GM04503 (cell line): ENCODE measurements at places on chromosomes 2 and 18.

DNA sequence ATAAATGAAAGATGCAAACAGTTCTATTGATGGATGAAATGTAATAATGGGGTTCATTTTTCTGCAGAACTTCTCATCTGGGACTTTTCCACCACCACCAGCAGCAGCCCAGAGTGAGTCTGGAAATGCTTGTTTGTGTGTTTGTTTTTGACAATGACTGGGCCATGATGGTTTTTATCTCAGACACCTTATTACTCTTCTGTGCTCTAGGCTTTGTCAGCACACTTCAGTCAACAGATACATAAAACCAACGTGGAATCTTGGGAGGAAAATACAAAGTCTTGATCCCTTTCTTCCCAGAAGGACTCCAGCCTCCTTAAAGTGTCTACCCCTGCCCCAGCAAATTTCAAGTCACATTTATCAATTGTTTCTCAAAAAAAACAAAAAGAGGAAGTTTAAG, 134.0 kb downstream of the MREG start:
- no peak for DNase-seq

- no peak for DNase-seq
These were observed 33.6 kb upstream of the MGAT4A start for GRCh38 chr2:98764499-98764898.

DNA sequence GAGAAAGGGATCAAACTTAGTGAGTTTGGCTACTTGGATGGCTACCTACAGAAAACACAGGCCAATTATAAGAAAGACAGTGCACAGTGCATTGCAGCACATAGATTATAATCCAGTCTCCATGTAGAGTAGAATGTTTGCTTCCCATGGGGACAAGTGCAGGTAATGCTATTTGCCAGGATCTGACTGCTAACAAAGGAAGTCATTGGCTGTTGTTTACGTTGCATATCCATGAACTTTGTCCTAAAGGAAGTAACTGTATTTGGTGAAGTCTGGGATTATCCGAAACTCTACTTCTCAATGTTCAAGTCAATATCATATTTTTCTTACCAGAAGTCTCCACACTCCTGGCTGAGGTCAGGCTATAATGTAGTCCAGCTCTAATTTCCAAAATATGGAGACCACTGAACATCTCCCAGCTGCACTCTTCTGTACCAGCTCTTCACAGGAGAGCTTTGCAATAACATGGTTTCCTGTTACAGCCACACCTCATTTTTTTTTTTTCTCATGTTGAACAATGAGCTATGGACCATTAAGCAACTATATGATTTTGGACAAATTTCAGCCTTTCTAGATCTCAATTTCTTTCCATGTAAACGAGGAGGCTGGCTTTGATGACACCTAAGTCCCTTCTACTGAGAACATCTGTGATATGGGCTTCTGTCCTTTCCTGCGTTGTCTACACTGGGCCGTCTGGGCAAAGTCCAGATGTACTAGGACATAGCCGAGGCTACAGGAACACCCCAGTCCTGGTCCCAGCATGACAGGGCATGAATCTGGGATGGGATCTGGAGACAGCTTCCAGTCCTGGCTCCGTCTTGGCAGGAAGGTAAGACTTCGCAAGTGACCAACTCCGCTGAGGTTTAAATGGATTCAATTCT, 154.8 kb downstream of the LAMA1 start:
- DNase-seq: no peak

- no peak for DNase-seq
These were observed 230.4 kb downstream of the SP3 start for GRCh38 chr2:173734797-173735196.

- DNase-seq: no peak
These were observed 17.4 kb downstream of the LRP2 start for GRCh38 chr2:169344736-169345485.

DNA sequence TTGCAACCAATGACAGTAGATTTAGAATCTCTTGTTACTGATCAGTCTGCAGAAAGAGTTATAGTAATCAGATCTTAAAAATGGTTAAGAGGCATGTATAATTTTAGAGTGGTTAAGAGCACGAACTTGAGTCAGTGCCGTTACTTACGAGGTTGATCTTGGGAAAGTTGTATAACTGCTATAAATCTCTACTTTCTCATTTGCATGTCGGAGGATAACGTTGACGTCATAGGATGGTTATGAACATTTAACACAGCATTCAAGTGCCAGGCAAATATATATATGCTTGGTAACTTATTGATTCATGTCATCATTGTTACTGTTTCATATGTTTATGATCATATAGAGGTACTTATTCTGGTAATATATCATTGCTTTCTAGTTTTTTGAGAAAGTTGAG, 146.2 kb downstream of the ARHGAP28 start:
- DNase-seq: no peak

DNA sequence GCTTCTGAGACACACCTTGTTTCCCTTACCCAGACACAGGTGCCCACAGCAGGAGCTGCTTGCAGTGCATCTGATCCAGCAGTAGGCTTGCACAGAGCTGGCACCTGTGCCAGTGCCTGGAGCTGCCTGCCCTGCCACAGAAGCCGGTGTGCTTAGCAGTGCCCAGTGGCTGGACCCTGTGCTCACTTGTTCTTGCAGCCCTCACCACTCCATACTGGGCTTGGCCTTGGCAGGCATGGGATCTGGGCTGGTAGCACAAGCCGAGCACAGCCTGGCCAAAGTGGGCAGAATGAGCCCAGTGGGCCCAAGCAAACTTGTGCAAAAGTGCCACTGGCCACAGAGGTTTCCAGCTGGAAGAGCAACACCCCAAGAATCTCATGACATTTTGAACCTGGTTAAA, 1950.4 kb downstream of the SUCLG1 start:
- DNase-seq: no peak

DNA sequence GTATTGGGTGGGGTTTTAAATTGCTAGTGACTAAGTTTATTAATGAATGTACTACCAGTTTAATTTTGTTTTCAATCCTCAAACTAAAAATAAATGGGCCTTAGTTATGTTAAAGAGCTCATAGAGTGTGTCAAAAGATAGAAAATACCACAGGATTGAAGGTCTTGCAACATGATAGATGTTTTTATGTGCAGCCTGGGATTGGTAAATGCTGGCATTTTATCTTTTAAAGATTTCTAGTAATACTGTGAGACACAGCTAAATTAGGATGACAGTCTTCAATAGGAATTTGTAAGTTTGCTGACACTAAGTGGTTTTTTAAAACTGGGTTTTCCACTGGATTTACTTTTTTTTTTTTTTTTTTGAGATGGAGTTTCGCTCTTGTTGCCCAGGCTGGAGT, 122.3 kb downstream of the HAUS1 start:
- peak; percentile 65 for DNase-seq

DNA sequence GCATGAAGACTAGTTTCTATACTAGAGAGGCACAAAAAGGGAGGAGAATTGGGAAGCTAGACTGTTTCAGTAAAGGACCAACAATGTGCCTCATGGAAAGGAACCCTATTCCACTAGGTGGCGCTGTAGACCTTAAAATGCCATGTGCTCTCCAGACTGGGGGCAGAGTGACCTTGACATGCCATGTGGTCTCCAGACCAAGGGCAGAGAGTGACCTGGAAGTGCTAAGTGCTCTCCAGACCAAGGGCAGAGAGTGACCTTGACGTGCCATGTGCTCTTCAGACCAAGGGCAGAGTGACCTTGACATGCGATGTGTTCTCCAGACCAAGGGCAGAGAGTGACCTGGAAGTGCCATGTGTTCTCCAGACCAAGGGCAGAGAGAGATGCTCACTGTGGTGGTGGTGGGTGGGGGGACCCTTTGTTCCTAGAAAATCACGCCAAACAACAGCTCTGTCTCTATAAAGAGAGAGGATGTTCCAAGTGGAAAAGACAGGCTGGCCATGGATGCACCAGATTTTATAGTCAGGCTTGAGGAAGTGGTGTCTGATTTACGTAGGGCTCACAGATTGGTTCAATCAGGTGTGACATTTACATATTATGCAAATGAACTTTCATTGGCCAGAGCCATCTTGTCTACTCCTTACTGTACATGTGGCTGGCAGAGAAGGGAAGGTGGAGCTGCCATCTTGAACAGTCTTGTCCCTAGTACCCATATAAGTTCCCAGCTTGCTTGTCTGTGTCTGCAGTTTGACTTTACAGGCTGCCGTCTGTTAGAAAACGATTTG, 344.0 kb upstream of the DDX18 start:
- DNase-seq: no peak

DNA sequence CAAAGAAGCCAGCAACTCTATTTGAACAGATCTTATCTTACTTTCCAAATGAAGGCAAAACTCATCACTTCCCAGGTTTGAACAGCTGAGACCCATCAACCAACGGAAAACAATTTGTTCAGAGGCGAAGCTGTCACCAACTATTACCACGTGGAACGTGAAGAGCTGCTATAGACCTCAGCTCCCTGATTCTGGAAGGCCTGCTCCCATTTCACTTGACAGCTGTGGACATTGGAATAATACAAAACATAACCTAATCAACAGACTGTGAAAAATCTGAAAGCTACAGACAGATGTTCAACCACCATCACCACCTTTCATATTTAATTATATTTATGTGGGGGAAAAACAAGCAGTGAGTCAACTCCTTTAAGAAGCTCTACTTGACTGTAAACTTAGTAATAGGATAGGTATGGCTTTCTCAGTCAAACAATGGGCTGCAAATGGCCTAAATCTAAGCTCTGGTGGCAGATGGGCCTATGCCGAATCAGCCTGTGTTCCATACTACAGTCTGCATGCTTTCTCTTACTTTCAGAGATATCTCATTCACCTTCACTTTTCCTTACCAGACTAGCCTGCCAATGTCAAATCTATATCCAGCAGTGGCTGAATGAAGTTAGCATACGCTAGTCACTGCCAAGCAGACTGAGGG, 896.4 kb downstream of the TDRD15 start:
- DNase-seq: no peak

- no peak for DNase-seq
These were observed 203.1 kb downstream of the KLHL29 start for GRCh38 chr2:23588106-23588505.

GRCh38 chr2:3460831-3461800, 58.2 kb downstream of the ADI1 start:
- DNase-seq: no peak

GRCh38 chr18:58135701-58136331, 91.8 kb downstream of the NEDD4L start:
- peak; percentile 21 for DNase-seq

GRCh38 chr2:179096090-179096489, 46.2 kb upstream of the CCDC141 start:
- DNase-seq: no peak

DNA sequence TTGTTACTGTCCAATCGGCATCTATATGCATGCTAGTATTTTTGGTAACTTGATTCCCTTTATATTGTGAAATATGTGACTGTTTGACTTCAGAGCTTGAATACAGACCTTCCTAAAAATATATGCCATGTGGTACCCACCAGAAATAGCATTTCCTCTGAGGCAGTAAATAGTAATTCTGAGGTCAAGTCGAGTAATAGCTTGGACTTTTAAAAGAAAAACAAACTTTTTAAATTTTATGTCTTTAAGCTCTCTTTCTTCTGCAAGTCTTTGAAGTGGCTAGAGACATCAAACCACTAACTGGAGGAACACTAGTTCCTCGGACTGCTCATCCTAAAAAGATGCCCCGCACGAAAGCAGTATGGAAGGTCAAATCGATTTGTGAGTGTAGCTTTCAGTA, 396.8 kb upstream of the SLC14A2 start:
- DNase-seq: no peak

DNA sequence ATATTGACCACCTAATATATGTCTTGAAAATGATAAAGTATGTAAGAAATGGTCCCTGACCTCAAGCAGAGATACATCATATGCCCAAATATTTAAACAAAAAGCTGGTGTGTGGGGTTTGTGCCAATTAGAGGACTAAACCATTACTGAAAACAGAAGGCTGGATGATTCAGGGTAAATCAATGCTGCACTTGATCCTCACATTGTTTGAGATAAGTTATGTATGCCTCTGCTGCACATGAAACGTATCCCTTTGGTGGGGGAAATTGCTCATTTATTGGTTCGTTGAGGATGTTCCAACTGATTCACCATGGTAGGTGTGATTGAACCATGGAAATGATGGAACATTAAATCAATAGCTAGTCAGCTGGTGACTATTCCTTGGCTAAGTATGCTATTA, 24.7 kb upstream of the DARS1 start:
- peak; percentile 37 for DNase-seq

DNA sequence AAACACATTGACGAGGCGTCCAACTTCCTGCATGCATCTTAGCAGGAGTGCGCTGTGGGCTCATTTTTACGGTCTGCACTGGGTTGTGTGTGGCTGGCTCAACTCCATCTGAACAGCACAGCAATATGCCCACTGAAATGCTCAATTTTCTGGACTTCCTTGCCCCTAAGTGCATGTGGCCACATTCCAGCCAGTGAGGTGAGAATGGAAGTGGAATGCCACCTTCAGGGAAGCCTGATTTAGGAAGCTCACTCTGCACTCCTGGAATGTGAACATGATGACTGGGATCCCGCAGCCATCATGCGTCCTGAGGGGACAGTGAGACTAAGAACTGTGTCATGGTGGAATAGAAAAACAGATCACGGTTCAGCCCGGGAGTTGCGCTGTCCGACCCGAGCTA, 76.2 kb downstream of the PSMG2 start:
- DNase-seq: no peak

- no peak for DNase-seq
These were observed 798.5 kb downstream of the SATB2 start for GRCh38 chr2:198659096-198659870.

GRCh38 chr2:175984846-175985245, 17.2 kb downstream of the LNPK start:
- no peak for DNase-seq

DNA sequence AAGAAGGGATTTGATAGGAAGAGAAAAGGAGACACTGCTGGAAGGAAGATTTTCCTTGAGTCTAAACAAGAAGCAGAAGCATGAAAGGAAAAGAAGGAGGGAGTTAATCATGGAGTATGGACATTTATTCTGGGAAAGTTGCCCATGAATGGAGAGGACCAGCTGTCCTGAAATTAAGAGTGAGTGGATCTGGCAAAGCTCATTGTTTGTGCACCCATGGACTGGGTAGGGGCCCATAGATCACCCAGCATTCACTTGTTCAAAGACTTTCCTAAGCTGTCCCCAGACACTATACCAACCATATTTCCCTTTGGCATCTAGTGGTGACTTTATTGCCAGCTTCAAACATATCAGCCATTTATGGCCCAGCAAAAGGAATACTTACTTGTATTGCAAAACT, 422.7 kb downstream of the FBXO15 start:
- no peak for DNase-seq

GRCh38 chr2:96245609-96246390, 20.0 kb downstream of the TMEM127 start:
- DNase-seq: no peak

- DNase-seq: no peak
These were observed 184.8 kb downstream of the LNPK start for GRCh38 chr2:175817221-175817620.

GRCh38 chr2:169452080-169452479, 27.2 kb upstream of the BBS5 start:
- no peak for DNase-seq

GRCh38 chr2:96839293-96839874, 4.4 kb downstream of the ANKRD23 start:
- no peak for DNase-seq

- no peak for DNase-seq
These were observed 58.6 kb downstream of the NCK2 start for GRCh38 chr2:105803337-105803736.

- DNase-seq: peak; percentile 89
These were observed 395.6 kb downstream of the ARHGAP15 start for GRCh38 chr2:143524559-143525401.
